ENCODE measurements at places on chromosomes 1 and 21. TPM values are rescaled to one million over a fixed set of nuclear protein-coding genes. Genes with fewer than 3 reads are reported as not detected.

Gene CCT8
- total RNA-seq = 62.4 TPM

DNA sequence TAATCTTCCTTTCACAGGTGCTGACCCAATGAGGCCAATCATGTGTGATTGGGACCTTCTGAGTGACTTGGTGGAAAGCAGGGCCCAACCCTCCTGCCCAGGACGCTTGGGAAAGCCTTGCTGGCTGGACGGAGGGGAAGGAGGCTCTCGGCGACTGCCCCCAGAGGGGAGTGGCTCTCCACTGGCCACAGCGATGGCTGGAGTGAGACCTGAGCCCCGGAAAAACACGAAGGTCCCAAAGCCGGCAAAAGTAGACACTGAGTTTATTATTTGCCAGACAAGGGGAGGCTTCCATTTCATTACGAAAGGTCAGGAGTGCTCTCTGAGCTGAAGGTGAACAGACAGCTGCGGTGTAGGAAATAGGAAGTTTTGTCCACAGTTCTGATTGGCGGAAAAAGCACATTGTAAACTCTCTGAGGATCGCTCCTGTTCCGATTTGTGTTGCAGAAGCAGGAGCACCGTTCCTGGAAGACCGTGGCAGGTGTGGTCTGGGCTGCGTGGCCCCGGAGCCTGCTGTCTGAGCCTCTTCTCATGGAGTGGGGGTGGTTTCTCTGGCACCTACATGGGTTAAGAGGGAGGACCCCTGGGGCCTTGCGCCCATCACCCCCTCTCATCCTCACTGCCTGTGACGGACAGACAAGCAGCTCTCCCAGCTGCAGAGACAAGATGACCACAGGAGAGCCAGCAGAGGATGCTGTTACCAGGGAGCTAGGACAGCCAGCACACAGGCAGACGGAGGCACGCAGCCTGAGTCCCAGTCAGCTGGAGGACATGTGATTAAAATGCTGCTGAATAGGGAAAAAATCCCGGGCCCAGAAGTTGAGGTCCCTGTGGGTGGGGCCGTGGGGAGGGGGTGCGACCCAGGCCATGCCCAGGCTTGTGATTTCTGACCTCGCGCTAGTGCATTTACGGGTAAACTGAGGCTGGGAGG, 41.5 kb downstream of the KRTAP10-1 start:
- peak; percentile 44 for DNase-seq

GRCh38 chr1:66730462-66730861, 21.8 kb upstream of the DYNLT5 start:
- no peak for DNase-seq

Gene OPTC
- total RNA-seq = not detected

DNA sequence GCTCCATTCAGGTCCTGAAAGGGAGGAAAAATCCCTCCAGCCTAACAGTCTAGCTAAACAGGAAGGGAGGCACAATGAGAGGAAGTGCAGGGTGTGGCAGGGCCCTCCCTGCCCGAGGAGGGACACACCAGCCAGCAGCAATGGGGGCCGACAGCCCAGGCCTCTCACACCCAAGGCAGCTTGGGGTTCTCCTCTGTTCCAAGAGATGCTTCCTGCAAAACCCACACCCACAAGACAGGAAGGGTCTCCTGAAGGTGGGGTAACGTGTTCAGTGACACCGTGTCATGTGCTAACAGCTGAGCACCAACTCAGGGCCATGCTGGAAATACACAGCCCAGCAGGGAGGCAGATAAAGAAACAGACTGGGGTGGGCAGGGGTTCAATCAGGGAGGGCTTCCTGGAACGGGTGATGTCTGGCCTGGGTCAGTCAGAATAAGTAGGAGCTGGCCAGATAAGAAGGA, 10.2 kb downstream of the ECE1 start:
- no peak for DNase-seq

Gene SPATA45
- total RNA-seq = not detected

DNA sequence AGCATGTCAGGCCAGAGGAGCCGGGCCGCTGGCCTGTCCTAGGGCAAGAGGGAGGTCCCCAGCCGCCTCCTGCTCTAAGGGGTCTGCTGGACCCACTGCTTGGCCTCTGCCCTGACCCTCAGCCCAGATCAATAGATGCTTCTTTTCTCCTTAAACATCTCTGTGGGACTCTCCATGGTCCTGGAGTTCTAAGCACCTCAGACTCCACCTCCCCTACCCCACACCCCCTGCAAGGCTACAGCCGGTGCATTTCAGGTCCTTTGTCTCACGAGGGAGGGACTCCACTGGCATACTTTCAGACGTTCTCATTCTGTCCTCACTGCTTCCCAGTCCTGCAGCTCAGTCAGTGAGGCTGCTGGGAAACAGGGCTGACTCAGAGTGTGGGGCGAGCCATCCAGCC, 11.0 kb downstream of the CNTN2 start:
- no peak for DNase-seq

Gene DHRS3
- 68.4 TPM for total RNA-seq

Gene MYOCOS
- total RNA-seq = not detected

GRCh38 chr1:69987881-69988280, 217.5 kb downstream of the LRRC40 start:
- no peak for DNase-seq

DNA sequence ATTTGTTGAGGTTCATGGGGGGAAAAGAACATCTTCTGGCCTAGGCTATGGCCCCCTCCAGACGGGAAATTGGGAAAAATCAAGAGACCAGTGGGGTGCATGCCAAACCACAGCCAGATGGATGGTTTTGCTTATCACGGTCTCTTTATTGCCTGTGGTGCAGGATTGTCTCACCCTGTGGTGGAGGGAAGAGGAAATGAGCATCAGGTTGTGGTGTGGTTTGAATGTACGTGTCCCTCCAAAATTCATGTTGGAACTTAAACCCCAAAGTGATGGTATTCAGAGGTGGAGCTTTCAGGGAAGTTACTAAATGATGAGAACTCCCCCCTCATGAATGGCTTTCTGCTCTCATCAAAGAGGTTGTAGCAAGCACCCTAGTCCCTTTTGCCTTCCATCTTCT, 525.7 kb downstream of the NPHP4 start:
- DNase-seq = no peak

Data from pancreas (tissue), 10 donors.